ENCODE measurements at places on chromosomes 5 and 9.

DNA sequence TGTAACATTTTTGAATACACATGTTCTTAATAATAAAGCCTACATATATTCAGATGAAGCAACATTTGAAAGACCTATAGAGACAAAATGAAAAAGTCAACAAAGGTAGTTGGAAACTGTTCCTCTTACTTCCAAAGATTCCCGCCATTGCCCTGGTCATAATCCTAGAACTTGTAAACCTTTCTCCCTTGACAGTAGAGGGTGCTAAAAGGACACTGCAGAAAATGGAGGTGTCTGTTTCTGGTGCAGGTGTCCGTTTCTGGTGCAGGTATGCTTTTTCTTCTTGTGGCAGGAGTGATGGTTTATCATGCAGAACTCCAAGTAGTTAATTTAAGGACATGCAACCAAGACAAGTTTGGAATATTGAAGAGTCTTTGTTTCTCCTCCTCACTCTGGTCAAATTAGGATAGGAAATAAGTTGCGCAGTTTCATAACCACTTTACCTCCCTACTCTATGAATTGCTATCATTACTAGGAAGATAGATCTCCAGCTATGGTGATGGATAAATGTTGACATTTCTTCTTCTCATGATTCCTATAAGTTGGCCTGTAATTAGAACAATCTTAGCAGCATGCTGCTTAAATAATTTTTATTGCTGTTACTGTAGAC lies 56.0 kb upstream of the FAM174A start:
- DNase-seq: peak; percentile 26

DNA sequence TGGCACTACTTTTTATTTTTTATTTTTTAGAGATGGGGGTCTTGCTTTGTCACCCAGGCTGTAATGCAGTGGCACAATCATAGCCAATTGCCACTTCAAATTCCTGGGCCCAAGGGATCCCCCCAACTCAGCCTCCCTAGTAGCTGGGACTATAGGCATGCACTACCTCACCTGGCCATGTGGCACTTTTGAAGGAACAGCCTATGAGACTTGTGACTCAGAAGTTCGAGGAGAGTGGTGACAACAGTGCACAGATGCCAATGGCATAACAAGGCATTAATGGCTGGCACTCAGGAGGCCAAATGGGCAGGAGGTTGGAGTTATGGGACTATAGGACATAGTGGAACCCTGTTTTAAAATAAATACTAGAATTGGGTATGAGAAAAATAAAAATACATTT lies 33.7 kb downstream of the ANKRD31 start:
- no peak for DNase-seq

GRCh38 chr5:117394506-117395157 lies 820.0 kb upstream of the SEMA6A start:
- no peak for DNase-seq

GRCh38 chr9:136314056-136314416 lies 10.1 kb upstream of the CCDC187 start:
- no peak for DNase-seq

DNA sequence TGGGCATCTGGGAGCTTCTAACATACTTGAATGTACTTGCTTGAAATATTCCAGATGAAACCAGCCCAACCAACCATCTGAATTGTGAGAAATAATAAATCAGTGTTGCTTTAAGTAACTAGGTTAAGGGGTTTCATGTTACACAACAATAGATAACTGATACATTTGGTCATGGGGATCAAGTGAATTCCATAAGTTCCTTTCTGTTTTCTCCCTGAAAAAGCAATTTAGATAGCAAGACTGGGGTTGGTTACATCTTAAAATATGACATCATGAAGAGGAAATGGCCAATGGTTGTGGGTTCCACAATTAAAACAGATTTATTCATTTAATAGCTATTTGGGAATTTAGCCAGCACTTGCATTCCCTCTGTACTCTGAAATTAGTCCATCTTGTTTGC lies 559.7 kb downstream of the TLR4 start:
- DNase-seq: no peak

DNA sequence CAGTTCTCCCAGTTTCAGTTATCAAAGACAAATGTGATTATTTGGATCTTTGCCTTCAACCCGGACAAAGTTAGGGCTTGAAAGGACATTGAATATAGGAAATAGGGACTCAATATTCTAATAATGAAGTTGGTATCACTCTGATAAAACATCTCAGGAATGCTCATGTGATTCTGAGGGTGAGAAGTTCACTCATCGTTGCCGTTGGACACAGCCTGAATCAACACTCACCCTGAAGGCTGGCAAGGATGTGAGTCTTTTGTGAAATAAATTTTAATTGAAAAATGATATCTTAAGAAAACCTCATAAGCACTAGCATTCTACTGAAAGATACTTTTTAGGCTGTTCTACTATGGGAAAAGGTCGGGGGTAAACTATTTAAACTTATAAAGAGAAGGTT lies 44.8 kb upstream of the C9orf72 start:
- no peak for DNase-seq

All from fibroblast of pulmonary artery (primary cell).